Sciatic nerve (tissue), 2 donors: ENCODE measurements at places on chromosomes 4 and X. TPM values are rescaled to one million over a fixed set of nuclear protein-coding genes. Genes with fewer than 3 reads are reported as not detected.

DNA sequence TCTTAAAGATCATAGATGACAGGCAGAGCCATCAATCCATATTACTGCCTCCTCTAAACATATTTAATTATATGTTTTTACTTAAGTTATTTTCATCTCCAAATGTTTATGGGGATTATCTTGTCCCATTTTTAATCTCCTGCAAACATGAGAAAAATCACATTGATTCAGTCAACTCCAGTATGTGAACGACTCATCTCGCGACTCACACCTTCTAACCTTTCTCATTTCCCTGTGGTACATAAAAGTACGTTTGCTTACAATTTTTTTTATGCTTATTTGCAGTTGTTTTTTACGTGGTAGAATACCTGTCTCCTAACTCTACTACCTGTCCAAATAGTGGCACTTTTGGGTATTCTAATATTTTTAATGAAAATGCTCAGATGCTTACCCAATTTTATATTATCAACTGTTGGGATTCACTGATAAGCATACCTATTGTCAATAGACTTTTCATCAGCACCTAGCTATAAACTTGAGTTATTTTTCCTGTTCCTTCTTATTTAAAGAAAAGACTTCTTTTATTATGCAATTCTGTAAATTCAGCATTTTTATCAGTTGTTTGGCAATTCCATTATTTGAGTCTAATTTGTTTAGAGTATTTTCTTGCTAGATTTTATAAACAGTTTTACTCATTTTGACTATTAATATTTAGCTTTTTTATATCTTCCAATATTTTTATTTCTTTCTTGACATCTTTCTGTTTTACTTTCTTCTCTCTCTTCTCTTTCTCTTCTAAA lies 276.6 kb downstream of the ANK2 start:
- DNase-seq = no peak

DNA sequence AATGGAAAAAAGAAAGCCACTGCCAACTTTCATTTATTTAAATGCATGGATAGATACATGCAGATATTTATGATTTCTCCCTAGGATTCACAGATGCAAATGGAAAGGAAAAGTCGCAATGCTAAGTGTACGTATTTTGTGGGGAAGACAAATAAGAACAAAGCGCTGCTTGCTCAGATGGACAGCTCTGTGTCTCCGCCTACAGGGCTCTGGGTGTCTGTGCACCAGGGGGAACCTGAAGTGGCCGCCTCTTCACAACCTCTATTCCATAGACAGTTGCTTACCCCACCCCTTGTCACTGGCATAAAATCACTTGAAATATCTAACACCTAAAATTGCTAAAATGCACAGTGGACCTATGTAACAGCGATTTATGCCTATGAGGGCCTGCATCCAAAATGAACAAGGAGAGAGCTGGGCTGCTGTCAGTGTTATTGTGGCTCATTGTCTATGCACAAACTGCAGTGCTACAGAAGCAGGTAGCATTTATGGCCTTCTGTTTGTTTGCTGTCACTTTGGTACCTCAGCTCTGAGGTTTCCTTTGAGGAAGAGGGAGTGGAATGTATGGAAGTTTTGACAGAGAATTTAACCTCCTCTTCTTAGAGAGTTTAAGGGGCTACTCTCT lies 58.6 kb upstream of the PAGE1 start:
- no peak for DNase-seq

The VEGFD gene
- 4.6 TPM for total RNA-seq

- no peak for DNase-seq
These were observed 360.7 kb downstream of the PCDH7 start for GRCh38 chr4:31080887-31081286.

GRCh38 chr4:4501679-4502078 lies 40.2 kb downstream of the STX18 start:
- DNase-seq = no peak

The NEIL3 gene
- 0.67 TPM for total RNA-seq

DNA sequence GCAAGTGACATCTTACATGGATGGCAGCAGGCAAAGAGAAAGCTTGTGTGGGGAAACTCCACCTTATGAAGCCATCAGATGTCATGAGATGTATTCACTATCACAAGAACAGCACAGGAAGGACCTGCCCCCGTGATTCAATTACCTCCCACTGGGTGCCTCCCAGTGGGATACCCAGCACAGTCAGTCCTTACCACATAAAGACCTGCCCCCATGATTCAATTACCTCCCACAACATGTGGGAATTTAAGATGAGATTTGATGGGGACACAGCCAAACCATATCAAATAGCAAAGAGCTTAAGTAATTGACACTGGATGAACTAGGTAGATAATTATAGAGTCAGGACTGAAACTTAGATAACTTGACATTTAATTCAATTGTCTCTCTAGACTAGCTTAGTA lies 85.6 kb downstream of the SLIT2 start:
- no peak for DNase-seq

GRCh38 chr4:15327311-15328298 lies 100.2 kb upstream of the C1QTNF7 start:
- DNase-seq = no peak

- DNase-seq = no peak
These were observed 68.6 kb upstream of the PPP3CA start for GRCh38 chr4:101415962-101416361.

GRCh38 chrX:124256216-124256615 lies 76.2 kb upstream of the TEX13D start:
- no peak for DNase-seq

GRCh38 chrX:68917799-68918198 lies 89.0 kb downstream of the EFNB1 start:
- DNase-seq = no peak

- DNase-seq = no peak
These were observed 1.2 kb upstream of the EFHC2 start for GRCh38 chrX:44344687-44345086.

The SPANXC gene
- total RNA-seq = not detected

GRCh38 chrX:136635235-136635634 lies 12.7 kb upstream of the CD40LG start:
- DNase-seq = no peak

The SOX3 gene
- total RNA-seq = not detected

GRCh38 chr4:121648516-121648915 lies 48.3 kb downstream of the ANXA5 start:
- DNase-seq = no peak

GRCh38 chrX:118935352-118935751 lies 39.1 kb upstream of the LONRF3 start:
- DNase-seq = no peak

GRCh38 chrX:110015915-110016314 lies 13.0 kb downstream of the TMEM164 start:
- no peak for DNase-seq
